Stimulated activated CD4-positive, alpha-beta T cell treated with anti-CD3 and anti-CD28 coated beads, Interleukin-4, amount 100 ng/mL, for 4 hours (primary cell): ENCODE measurements at places on chromosomes 6 and 20.

GRCh38 chr20:5696011-5696559 is 54.1 kb upstream of the SHLD1 start:
- no peak for DNase-seq

GRCh38 chr6:109864050-109864449 is 114.1 kb upstream of the GPR6 start:
- no peak for DNase-seq

DNA sequence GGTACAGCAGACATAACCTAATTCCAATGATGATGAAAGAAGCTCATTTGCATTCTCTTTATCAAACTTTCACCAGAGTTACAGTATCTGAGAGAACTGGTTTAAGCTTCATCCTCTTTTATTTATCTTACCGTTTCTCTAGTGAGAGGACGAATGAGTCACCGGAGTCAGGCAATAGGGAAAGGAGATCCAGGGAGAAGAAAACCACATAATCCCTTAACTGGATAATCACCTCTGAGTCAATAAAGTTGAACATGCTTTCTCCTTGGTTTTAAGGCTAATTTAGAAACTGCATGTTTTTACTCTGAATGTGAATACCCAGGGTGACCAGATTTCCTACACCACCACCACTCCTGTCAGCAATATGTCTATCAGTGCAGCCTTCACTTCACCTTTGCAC is 313.7 kb upstream of the TBX18 start:
- DNase-seq = no peak

GRCh38 chr6:156701966-156702365 is 75.2 kb upstream of the ARID1B start:
- DNase-seq = no peak

DNA sequence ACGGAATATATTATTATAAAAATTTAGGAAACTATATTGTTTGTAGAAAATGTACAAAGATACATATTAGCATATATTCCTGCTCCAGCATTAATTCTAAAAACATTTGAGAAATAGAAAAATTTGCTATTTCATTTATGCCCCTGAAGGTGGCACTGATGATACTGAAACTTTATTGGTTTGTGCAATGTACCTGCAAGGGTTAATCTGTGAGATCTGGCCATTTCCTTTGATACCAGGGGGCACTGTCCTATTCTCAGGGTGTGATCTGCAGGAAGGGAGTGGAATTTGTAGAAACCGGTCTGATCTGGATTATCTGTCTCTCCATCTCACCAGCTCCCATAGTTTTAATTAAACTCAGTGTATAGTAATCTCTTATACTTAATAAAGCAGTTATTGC is 625.1 kb upstream of the IMPG1 start:
- no peak for DNase-seq

DNA sequence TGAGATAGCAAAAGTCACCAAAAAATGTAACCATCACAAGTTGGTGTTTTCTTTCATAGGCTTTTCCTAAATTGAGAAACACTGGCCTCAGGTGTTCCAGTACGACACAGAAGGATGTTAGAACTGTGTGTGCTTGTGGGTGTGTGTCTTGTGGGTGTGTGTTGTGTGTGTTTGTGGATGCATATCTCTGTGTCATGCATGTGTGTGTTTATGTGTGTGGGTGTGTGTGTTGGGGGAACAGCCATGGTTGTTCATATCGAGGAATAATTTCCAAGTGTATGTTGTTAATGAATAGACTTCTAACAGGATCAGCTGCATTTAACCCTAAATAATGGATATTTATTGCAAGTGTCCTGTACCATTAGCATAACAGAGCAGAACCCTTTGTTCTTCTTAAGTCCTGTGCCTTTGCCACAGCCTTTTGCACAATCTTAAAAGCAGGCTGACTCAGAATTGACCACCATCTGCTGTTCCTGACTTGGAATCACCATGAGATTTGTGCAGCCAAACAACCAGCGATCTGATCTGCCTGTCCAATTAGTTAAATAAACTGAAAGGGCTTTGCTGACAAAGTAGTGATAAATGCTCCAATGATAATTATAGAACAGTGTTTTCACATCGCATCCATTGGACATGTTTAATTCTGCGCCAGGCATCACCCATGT is 7.6 kb downstream of the CD93 start:
- DNase-seq = no peak

DNA sequence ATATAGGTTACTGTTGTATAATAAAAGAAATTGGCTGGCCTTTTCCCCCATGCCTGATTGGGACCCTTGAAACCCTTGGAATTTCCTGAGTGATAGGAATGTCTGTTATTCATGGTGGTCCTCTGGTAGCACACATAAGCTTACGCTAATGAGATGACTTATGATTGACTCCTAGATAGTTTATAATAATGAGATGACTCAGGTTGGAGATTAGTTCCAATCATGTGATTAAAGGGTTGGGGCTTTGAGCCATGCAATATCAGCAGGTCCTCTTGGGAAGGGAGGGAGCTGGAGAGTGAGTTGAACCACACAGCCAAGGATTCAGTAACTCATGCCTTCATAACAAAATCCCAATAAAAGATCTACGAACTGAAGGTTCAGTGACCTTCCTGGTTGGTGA is 407.6 kb upstream of the MANEA start:
- no peak for DNase-seq

- no peak for DNase-seq
These were observed 109.1 kb downstream of the PRDM1 start for GRCh38 chr6:106194949-106195921.

GRCh38 chr6:80942911-80943310 is 809.6 kb downstream of the TENT5A start:
- DNase-seq = no peak

DNA sequence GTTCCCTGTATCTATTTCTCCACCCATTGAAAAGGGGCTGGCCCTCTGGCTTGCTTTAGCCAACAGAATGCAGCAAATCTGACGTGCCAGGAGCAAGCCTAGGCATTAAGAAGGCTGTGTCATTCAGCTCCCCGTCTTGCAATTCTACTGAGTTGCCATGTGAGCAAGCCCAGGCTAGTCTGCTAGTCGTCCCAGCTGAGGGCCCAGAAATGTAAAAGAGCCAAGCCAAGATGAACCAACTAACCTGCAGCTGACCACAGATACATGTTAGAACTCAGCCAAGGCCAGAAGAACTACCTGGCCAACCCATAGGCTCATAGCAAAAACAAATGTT is 30.1 kb downstream of the PREP start:
- no peak for DNase-seq

- DNase-seq = no peak
These were observed 817 bp downstream of the ME1 start for GRCh38 chr6:83429857-83430610.

DNA sequence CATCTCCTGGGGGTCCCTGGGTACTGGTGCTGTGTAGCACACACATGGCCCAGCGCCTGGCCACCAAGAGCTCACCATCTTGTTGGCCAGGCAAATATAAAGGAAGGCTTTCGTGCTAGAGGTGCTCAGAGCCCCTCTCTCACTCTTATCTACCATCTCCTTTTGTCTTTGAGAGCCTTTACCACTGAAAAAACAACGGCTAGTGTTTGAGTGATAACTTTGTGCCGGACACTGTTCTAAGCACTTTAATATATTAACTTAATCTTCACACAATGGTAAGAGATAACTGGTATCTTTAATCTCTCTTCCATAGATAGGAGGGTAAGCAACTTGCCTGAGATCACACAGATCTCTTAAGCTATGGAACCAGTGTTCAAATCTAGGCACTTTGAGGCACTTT is 21.5 kb upstream of the ARHGAP18 start:
- no peak for DNase-seq

- no peak for DNase-seq
These were observed 171.9 kb downstream of the LMBRD1 start for GRCh38 chr6:69624944-69625343.

DNA sequence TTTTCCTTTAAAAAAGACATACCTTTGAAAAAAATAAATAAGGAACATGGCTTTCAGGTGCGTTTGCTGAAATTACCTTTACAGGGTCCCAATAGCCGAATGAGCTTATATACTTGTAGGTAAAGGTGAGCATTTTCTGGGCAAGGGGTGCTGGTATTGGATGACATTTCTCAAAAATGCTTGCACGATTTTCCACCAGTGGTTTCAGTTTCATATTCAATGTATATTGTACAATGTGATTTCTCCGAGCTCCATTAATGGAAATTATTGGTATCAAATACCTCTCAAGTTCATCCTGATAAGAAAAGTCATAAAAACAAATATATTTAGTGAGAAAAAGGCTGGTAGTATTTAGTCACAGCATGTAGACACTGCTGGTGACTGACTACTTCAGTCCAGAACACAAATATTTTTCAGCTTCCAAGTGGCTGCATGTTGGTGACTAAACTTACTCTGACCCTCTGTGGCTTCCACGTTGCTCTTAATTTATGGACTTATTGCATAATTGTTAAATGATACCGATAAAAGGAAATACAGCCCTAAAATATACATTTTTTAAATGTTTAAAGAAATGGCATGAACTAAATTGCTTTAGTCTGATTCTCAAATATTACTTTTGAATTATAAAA is 32.9 kb upstream of the ZBTB24 start:
- DNase-seq = no peak

DNA sequence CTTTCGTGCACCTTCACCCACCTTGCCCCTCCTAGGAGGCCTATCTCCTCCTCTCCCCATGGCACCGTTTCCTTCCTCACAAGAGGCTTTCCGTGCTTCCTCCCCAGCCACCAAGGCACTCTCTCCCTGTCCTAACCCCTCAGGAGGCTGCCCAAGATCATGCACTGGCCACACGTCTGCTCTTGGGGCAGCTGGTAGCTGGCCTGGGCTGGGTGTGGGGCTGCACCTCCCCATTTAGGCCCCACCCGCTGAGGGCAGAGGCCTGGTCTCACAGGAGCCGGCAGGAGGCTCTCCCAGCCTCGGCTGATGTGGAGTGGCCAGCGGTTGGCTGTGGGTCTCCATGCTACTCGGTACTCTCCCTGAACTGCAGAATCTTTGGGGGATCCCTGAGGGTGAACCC is 13.6 kb downstream of the NOL4L start:
- no peak for DNase-seq

DNA sequence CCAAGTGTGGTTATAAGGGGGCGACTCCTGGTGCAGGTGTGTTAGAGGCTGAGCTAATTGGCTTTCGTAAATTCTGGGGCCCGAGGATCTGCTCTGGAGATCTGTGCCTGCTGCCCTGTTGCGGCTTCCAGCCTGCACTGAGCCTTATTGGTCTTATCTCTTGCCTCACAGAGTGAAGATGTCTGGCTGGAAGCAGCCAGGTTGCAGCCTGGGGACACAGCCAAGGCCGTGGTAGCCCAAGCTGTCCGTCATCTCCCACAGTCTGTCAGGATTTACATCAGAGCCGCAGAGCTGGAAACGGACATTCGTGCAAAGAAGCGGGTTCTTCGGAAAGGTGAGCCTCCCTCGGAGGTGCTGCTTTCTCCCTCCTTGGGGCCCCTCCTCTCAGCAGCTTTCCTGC is 20.0 kb downstream of the PRPF6 start:
- no peak for DNase-seq

GRCh38 chr20:61513124-61514017 is 261.3 kb downstream of the CDH4 start:
- no peak for DNase-seq
